ENCODE measurements at places on chromosomes 16 and 17. TPM values are rescaled to one million over a fixed set of nuclear protein-coding genes. Genes with fewer than 3 reads are reported as not detected.

- no peak for DNase-seq
Measured at GRCh38 chr16:4537376-4538343, 913 bp downstream of the CDIP1 start.

- DNase-seq, result no peak
Measured at GRCh38 chr16:54143934-54144571, 142.5 kb downstream of the IRX3 start.

GRCh38 chr17:64348666-64349065 lies 42.0 kb downstream of the PECAM1 start:
- no peak for DNase-seq

GRCh38 chr16:87332150-87332549 lies 15.0 kb upstream of the C16orf95 start:
- DNase-seq, result no peak

Gene UBE2G1
- polyA plus RNA-seq, result 38.7 TPM

GRCh38 chr17:59914274-59914854 lies 21.4 kb downstream of the RPS6KB1 start:
- DNase-seq, result no peak

All from AG04450 (cell line).